ENCODE measurements at places on chromosomes 1 and 21.
A peak's percentile ranks its signal among the peaks of the same experiment; 100 is the strongest.

DNA sequence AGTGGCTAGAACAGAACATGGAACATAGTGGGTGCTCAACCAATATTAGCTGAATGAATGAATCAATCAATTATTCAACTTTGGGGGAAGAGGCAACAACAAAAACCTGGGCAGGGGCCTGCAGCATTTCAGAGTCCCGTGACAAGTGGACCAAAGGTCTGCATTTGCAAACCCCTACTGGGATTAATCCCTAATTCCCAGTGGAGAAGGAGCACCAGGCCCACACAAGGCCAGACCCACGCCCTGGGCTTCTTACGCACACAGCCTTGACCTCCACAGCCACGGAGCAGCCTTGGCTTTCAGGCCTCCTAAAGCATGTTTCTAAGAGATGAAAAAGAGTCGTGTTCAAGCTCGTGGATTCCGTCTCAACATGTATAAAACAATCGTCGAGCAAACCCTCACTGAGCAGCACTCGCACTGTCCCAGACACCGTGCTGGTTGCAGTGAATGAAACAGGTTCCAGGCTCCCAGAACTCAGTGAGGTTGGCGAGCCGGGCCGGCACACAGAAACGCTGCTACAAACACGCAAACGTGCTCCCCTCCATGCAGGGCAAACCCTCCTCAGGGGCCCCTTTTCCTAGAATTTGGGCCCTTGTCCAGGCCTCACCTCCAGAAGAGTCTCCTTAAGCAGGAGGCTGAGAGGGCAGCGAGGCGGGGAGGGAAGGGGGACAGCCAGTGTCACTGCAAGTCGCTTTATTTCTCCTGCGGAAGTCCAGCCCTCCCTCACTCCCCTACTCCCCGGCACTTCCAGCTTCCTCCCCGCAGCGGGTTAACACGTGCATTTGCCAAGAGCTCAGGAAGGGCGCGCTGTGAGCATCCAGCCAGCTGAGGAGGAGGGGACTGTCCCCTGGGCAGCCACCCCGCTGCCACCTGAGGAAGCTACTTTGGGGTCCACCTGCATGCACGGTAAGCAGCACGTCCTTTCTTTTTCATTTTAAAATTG, 556.4 kb downstream of the KIF26B start:
- no peak for DNase-seq

GRCh38 chr1:19923137-19923952, at the start of gene PLA2G2E:
TSS of gene PLA2G2E (minus strand) at chr1:19923617. CDS start at chr1:19923559, 58 bp downstream.
- DNase-seq: no peak

GRCh38 chr1:17689011-17689410, 66.1 kb upstream of the ACTL8 start:
- no peak for DNase-seq

DNA sequence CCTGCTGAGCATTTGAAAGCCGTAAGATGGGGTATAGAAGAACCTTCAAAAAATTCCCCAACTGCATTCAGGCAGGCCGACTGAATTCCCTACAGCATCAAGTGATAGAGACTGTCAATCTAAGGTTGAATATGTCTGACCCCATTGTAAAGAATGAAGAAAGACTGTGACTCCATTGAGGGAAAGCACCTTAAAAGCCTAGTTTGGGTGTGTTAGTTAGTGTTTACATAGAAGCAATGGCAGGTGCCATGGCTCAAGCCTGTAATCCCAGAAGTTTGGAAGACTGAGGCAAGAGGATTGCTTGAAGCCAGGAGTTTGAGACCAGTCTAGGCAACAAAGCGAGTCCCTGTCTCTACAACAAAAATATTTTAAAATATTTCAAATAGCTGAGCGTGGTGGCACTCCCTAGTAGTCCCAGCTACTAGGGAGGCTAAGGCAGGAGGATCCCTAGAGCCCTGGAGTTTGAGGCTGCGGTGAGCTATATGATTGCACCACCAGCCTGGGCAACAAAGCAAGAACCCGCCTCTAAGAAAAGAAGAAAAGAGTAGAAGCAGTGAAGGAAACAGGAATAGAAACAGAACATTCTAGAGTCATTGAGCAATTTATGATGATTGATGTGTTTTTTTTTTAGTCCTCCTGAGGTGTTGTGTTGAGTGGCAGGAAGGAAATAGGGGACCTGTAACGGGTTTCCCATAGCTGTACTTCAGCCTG, 15.4 kb downstream of the POLR3GL start:
- no peak for DNase-seq

DNA sequence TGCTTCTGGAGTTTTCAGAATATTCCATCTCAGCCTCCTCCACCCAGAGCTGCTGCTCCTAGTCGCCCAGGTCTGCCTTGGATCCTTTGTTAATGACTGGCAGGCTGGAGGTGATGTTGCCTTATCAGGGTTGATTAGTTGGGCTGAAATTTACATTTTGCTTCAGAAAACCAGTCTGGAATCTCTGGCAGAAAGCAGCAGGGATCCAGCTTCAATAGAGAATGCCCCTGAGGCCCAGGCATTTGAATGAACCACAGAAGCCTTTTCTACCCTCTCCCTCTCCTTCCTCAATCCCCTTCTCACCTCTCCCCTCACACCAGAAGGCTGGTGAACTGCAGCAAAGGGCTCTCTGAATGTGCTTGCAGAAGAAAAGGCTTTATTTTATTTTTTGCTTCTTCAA, 83.2 kb downstream of the PLXNA2 start:
- DNase-seq: no peak

GRCh38 chr1:83763361-83764095, 235.4 kb downstream of the TTLL7 start:
- DNase-seq: no peak

DNA sequence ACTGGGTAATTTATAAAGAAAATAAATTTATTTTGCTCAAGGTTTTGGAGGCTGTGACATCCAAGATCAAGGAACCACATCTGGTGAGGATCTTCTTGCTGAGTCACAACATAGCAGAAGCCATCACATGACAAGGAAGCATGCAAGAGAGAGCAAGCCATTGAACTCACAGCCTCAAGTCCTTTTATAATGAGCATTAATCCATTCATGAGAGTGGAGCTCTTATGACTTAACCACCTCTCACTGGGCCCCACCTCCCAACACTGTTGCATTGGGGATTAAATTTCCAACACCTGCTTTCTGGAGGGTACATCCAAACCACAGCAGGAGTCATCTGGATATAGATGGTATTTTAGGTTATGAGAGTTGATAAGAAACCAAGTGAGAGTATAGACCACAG, 20.6 kb upstream of the EGLN1 start:
- no peak for DNase-seq

DNA sequence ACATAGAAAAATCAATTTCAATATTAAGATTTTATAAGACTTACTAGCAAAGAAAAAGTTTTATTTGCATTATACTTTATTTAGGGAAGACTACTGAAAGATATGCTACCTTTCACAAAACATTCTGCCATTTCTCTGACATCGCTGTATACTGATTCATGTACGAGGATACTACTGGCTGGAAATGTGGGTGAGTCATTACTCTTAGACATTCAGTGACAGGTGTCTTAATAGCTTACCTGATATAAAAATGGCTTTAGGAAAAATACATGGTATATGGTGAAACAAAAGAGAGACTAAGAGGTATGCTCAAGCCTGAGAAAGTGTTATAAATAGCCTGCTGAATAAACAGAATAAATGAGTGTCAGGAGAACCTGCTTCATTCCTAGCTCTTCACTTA, 73.0 kb upstream of the EXO1 start:
- no peak for DNase-seq

- no peak for DNase-seq
These were observed 111.8 kb upstream of the JUN start for GRCh38 chr1:58895559-58896145.

- no peak for DNase-seq
These were observed 125.5 kb downstream of the CLEC20A start for GRCh38 chr1:178371235-178371634.

GRCh38 chr1:168338589-168339503, 58.2 kb downstream of the TBX19 start:
- no peak for DNase-seq

DNA sequence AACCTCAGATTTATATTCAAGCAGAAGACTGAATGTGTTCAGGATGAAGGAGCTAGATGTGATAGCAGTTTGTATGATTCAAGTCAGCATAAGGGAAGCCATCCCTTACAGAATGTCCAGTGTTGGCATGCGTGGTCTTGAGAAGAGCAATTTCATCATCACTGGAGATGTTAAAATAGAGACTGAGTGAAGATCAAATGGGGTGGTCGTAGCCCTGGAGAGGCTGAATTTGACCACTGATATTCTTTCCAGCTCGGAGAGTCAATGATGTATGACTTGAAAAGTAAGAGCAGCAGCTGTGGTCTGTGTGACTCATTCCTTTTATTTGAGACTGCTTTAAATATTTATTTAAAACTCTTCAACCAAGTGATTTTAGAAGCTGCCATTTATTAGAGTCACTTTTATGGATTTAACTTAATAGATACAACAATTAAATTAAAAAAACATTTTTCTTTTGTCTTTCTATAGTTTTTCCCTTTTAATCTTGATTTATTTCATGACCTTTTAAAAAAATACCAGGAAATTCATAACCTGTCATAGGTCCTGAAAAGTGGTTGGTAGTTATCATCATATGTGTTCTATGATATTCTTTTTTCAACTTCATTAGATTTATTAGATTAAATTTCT, 15.5 kb downstream of the FMN2 start:
- no peak for DNase-seq

DNA sequence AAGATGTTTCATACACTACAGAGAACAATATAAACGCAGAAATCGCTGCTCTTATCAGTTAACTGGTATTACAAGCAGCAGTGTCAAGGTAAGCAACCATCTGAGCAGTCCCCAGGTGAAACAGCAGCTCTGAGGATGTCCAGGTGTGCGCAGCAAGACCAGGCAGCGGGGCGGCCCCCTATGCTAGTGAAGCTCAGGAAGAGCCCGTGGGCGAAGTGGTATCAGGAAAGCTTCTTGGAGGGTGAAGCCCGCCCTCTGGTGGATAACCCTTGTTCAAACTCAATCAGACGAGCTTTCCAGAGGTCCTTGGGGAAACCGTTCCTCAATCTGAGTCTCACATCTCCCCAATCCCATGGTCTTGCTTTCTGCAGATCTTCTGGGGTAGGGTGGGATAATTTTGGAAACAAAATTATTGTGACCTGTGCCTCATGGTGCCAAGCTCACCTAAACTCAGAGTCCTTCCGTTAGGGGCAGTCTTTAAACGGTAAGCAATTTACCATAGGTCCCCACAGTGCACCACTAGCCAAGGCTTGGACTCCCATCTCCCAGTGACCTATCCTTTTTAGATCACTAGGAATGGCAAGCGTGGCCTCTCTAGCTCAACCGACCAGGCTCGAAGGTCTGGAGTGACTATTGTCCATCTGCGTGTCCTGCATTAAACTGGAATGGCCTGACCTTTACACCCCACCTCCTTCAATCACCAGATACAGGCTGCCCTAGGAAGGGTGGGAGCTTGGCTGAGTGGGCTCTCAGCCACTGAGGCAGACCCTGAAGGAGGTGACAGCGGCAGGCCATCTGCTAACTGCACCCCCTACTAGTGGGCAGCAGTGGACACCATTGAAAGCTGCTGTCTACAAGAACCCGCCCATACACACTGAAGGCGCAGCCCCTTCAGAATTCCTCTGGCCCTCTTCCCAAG, 13.6 kb upstream of the FAM110D start:
- peak; percentile 79 for DNase-seq

- DNase-seq: no peak
These were observed 46.2 kb downstream of the PRDX6 start for GRCh38 chr1:173523329-173523728.

DNA sequence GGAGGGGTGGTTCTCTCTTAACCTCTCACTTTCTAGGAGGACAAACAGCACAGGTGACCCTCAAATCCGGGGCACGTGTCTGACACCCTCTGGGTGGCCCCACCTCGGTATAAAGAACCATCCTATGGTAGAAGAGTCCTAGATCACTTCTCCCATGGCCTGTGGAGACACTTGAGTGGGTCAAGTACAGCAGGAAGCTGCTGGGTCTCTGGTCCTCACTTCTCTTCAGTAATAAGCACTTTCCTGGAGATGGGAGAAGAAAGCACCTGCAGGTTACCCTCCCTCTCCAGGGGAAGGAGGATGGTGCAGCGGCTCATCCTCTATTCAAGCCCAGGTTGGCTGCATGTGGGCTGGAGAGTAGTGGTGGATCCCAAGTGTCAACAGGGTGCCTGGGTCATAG, 17.0 kb downstream of the S100A7 start:
- DNase-seq: no peak

GRCh38 chr1:19028546-19029129, 72.2 kb upstream of the IFFO2 start:
- no peak for DNase-seq

DNA sequence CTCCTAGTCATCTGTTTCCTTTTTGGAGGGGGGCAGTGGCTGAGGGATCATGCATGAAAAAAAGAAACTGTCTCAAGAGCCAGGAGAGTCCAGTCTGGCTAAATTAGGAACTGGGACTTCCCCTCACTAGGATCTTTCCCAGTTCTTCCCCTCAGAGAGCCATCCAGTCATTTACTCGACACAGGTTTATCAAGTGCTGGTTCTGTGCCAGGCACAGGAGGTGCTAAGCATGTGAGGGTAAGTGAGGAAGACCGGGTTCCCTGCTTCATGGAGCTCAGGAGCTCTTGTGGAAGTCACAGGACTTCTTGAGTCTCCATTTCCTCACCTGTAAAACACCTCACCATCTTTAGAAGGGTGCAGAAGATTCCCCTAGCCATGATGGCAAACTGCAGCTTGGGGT, 8.6 kb upstream of the NUAK2 start:
- no peak for DNase-seq

GRCh38 chr1:89552471-89553081, 27.9 kb downstream of the LRRC8B start:
- no peak for DNase-seq

- no peak for DNase-seq
These were observed 93.1 kb upstream of the ETS2 start for GRCh38 chr21:38712664-38713063.

DNA sequence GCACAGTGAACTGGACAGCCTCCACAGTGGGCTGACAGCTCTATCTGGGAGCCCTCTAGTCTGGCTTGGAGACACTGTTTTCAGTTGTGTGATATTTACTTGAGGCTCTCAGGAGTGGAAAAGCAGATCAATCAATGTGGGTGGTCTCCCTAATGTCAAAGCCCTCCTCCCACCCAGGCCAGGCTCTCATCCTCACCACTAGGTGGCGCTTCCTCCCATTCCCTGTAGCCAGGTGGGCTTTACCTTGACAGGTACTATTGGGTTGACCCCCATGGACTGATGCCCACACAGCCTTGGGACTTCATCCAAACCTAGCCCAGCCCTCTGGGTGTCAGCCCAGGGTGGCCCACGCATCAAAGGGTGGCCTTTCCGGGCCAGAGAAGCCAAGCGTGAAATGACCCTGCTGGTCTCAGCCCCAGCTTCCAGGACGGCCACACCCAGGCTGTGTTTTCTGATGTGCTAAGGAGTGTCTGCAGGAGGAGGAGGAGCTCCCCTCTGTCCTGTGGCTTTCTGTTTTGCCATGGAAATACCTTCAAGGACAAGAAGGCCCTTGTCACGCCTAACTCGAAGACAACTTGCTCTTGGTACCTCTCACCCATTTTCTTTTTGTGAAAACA, 54.0 kb downstream of the CLIC6 start:
- peak; percentile 9 for DNase-seq

Measured in CD8-positive, alpha-beta T cell (primary cell).